NCI-H187 (cell line): ENCODE measurements at places on chromosomes 3 and 15.

- DNase-seq, result no peak
Measured at GRCh38 chr3:34882764-34883163, 756.6 kb upstream of the ARPP21 start.

- DNase-seq, result no peak
Measured at GRCh38 chr3:149701977-149702350, 44.1 kb upstream of the WWTR1 start.

GRCh38 chr3:110910346-110910955 is 161.2 kb upstream of the NECTIN3 start:
- no peak for DNase-seq

- no peak for DNase-seq
Measured at GRCh38 chr3:147159141-147159540, 247.2 kb downstream of the ZIC4 start.

DNA sequence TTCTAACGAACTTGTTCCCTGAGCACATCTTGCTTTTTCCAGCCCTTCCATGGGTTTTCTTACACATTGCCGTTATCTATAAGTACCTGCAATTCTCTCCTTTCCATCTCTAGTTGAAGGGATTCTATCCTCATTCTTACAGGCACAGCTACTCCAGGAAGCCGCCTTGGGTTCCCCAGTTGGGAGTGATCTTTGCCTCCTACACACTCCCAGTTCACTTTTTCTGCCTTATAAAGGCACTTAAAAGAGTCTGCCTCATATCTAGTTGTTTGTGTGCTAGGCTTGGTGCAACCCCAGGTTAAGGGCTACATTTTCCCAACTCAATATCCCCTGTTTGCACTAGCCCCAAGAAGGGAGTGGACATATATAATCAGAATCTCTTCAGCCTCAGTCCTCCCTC is 44.0 kb upstream of the IREB2 start:
- no peak for DNase-seq

DNA sequence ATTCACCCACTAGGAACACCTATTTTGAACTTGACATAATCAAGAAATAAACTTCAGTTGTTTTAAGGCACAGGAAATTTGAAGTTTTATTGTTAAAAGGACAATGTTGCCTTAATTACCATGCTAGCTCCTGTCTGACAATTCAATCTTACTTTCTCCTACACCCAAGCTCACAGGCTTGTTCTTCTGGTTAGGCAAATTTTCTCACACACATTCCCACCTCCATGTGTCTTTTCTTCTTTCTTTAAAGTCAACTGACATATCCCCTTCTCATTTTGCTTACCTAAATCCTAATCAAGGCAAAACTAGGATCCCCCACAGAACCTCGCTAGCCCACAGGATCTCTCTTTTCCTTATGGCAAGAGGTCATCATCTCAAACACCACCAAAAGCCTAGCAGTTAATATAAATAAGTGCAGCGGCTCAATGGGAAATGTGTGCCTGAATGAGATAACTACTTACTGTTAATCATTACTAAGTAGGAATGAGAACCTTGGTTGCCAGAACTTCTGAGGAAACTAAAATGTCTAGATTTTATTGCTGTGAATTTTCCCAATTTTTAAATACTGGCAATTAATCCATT is 189.3 kb downstream of the PLCH1 start:
- DNase-seq, result no peak

GRCh38 chr3:148229107-148229506 is 468.6 kb upstream of the AGTR1 start:
- DNase-seq, result no peak

- no peak for DNase-seq
Measured at GRCh38 chr3:165753560-165753959, 83.7 kb downstream of the BCHE start.

DNA sequence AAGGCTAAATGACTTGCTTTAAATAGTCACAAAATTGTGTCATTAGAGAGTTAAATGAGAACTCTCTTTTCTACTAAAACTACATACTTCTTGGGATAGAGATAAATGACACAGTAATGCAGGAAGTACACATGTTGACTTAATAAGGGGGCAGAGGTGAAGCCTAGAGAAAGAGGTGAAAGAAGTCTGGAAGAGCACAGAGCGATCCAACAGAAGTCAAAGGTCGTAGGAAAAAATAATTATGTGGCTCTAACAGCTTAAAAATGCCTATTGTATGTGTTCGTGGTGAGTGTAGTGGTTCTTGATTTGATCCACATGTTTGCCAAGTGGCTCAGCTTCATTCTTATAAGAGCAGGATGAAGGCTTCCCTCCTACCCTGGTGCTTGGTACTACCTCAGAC is 61.7 kb downstream of the TMEM212 start:
- no peak for DNase-seq
